ENCODE measurements at places on chromosomes 16 and 17.

GRCh38 chr16:2980227-2981176, at the start of gene PKMYT1:
PKMYT1 (minus strand) TSS chr16:2980446; CDS start chr16:2979657, 789 bp downstream.
- DNase-seq = peak; percentile 81

DNA sequence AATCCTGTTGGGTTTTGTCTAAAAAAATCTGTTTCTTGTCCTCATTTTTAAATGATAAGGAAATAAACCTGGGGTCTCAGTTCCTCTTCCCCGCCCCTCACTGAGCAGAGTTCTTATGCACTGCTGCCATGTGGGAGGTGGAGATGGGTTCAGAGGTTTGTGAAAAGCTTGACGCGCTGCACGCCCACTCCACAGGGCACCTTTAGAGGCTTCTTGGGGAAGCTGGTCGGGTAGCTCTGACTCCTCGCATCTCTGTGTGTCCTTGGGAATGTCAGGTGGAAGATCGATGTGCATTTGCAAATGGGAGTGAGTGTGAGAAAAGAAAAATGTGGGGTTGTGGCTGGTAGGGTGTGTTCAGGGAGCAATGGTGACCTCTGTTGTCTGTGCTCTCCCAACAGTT, 4.7 kb upstream of the ZNHIT3 start:
- no peak for DNase-seq

- DNase-seq = no peak
Observed at GRCh38 chr16:56551796-56552738, 12.8 kb upstream of the MT4 start.

- DNase-seq = no peak
Observed at GRCh38 chr16:30925632-30925987, 2.2 kb downstream of the FBXL19 start.

- no peak for DNase-seq
Observed at GRCh38 chr17:17216236-17216635, 10.1 kb upstream of the PLD6 start.

GRCh38 chr17:67474081-67474661, 97.1 kb downstream of the PITPNC1 start:
- no peak for DNase-seq

DNA sequence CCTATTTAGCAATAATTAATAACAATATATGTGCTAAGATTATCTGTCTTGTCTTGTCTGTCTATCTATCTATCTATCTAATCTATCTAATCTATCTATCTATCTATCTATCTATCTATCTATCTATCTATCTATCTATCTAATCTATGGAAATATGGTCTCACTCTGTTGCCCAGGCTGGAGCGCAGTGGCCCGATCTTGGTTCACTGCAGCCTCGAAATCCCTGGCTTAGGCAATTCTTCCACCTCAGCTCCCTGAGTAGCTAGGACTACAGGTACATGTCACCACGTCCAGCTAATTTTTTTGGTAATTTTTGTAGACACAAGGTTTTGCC, 44.7 kb downstream of the MIS12 start:
- no peak for DNase-seq

- no peak for DNase-seq
Observed at GRCh38 chr17:16282522-16282921, 65.5 kb downstream of the PIGL start.

GRCh38 chr17:56819431-56820145, 14.1 kb downstream of the C17orf67 start:
- peak; percentile 78 for DNase-seq

GRCh38 chr16:66933776-66934137, 445 bp downstream of the CIAO2B start:
- DNase-seq = no peak

GRCh38 chr16:66616592-66616991, 12.1 kb downstream of the CMTM3 start:
- DNase-seq = no peak

- DNase-seq = no peak
Observed at GRCh38 chr16:58556678-58557077, 41.4 kb downstream of the SETD6 start.

DNA sequence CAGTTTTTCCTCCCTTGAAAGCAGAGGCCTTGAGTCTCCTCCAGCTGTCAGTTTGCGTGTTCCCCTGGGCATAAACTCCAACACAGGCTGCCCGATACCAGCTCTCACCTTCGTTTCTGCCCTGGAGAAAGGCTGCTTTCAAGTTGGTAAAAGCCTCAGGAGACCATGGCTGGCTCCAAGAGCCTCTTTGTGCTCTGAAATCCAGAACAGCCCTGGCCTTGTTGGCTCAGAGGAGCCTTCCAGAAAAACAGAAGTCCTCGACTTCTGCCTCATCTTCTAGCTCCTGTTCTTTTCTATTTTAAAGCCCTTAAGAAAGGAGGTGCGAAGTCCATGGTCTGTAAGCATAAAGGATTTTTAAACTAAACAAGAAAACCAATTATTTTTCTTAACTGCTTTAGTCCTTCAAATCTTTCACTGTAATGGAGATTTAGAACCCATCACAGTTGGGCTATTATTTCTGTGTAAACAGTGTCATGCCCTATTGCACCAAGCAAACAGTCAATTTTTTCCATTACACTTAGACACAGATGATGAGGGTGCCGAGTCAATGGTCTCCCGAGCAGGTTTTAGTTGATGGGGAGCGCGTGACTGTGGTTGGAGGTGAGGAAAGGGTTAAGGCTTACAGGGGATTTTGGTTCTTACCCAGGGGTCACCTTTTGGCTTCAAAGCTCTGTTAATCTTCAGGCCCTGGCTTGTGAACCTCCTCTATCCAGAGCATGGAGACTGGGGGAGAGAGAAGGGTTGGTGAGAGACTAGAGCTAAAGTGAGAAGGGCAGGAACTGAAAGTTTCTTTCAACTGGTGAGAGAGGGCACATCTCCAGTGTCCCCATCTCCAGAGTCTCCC, 212.8 kb downstream of the MSI2 start:
- DNase-seq = no peak

- DNase-seq = no peak
Observed at GRCh38 chr16:89144681-89145080, 26.9 kb upstream of the CDH15 start.

GRCh38 chr16:75087375-75087979, 29.1 kb downstream of the LDHD start:
- DNase-seq = peak; percentile 79

DNA sequence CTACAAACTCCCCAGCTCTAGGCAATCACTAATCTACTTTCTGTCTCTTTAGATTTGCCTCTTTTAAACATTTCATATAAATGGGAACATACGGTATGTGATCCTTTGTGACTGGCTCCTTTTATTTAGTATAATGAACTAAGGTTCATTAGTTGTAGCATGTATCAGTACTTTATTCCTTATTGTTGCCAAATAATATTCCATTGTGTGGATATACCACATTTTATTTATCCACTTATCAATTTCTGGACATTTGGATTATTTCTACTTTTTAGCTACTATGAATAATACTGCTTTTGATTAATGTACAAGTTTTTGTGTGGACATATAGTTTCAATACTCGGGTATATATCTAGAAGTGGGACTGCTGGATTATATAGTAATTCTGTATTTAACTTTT, 7.9 kb downstream of the DDX19B start:
- DNase-seq = no peak

GRCh38 chr17:16353317-16354174, at the start of gene CENPV:
CENPV (minus strand) TSS chr17:16353469; CDS start chr17:16353436, 33 bp downstream.
- DNase-seq = peak; percentile 69

- peak; percentile 37 for DNase-seq
Observed at GRCh38 chr17:1180958-1181752, 1.4 kb upstream of the ABR start.

DNA sequence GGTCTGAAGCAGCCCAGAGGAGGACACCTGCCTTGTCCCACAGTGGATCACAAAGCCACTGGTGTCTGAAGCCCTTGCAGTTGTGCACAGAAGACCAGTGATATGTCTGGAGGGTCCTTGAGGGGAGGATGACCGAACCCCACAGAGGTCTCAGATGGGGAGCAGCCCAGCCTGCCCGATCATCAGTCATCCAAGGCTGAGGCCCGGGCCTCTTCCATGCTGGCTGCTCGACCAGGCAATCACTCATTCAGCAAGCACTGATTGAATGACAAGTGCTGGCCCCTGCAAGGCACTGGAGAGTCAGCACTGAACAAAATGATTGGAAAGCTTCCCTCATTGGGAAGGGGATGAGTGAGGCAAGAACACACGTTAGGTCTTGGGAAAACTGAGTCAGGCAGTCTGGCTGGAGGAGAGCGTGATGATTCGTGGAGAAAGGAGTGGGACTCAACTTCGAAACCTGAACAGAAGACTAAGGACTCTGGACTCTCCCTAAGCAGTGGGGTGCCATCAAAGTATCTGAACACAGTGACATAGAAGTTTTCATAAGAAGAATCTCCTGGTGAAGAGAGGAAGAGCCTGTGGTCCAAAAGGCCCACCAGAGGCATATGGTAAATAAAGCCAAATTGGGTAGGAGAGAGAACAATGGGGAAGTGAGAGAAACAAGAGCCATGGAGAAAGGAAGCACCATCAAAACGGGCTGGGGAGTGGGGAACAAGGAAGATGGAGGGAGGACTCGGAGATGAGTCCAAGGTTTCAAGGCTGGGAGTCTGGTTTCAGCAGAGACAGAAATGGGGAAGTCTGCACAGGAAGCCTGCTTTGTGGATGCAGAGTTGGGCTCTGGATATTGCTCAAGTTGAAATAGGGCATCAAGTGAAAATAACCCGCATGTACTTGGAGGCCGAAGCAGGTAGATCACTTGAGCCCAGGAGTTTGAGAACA, 10.2 kb downstream of the PIK3R5 start:
- DNase-seq = peak; percentile 84

GRCh38 chr16:3190949-3191353, 2.9 kb downstream of the OR1F1 start:
- DNase-seq = no peak

- no peak for DNase-seq
Observed at GRCh38 chr16:3121851-3122467, 9.6 kb downstream of the ZNF205 start.

All from common myeloid progenitor, CD34-positive (primary cell).